Activated CD4-positive, alpha-beta T cell treated with anti-CD3 and anti-CD28 coated beads, Interleukin-10, Interleukin-2, amounts not matched to agents 100 ng/mL and 50 ng/mL, durations not matched to agents 16 hours and 8 hours (primary cell): ENCODE measurements at places on chromosomes 11 and 22.
A peak's percentile ranks its signal among the peaks of the same experiment; 100 is the strongest.

- DNase-seq: no peak
Observed at GRCh38 chr11:45812581-45813548, 7.9 kb downstream of the SLC35C1 start.

DNA sequence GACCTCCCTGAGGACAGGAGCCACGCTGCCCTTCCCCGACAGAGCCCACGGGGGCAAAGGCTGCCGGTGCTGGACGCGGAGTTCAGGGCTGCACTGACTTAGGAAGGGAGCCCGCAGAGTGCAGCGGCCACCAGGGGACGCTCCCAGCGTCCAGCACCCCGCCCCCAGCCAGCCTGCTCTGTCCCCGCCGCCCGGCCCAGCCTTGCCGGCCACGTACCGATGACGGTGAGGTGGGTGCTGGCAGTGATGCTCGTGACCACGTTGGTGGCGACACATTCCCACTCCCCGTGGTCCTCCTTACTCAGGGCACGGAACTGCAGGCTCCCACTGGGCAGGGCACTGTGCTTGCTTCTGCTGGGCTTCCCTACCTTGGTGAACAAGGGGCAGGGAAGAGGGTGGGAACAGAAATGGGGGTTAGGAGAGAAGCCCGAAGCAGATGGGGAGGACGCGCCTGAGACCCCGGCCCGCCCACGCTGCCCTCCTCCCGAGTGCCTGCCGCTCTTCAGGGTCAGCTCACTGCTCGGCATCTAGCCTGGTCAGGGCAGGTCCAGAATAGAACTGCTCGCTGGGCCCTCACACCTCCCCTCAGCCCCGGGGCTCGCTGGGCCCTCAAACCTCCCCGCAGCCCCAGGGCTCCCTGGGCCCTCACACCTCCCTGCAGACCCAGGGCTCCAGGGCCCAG is 25.9 kb downstream of the IGSF9B start:
- DNase-seq: no peak

GRCh38 chr11:111299101-111300026 is 1.0 kb downstream of the POU2AF3 start:
- no peak for DNase-seq

DNA sequence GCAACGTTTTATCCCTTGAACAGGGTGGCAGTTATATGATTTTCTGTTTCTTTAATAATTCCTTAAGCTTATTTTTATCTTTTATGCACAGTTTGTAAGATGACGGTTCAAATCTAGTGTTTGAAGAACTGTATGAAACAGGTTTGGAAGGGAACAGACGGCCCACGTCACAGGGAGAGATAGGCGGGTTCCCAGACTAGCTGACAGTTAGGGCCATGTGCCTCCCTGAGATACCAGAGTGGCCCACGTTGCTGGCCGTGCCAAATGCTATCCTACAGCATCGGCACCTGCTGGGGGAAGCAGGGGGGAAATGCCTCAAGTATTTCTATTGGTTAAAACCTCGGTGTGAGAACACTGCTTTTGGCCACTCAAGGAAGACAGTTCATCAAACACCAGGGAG is 50.2 kb upstream of the BID start:
- no peak for DNase-seq

DNA sequence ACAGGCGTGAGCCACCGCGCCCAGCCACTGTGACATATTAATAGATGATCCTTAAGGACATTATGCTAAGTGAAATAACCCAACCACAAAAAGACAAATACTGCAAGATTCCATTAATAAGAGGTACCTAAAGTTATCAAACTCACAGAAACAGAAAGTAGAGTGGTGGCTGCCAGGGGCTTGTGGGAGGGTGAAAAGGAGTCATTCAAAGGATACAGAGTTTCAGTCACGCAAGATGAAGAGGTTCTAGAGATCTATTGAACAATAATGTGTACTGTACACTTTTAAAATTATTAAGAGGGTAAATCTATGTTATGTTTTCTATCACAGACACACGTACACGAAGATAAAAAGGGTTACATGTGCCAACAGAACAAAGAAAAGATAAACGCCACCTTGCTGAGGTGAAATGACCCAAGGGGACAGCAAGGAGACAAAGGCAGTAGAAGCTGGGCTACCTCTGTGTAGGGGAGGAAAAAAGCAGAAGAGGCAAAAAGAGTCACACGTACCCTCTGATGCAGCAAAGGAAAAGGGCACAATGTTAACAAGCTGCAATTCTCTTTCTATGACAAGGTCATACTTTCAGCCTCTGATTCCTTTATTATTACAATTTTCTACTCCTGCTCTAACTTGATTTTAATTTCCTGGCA is 65.3 kb downstream of the AMBRA1 start:
- peak; percentile 22 for DNase-seq

GRCh38 chr22:22720724-22721261 is 76.4 kb downstream of the GGTLC2 start:
- DNase-seq: peak; percentile 11

GRCh38 chr11:13119941-13120520 is 110.9 kb downstream of the RASSF10 start:
- no peak for DNase-seq

- DNase-seq: no peak
Observed at GRCh38 chr11:114106986-114107385, 47.5 kb downstream of the ZBTB16 start.

DNA sequence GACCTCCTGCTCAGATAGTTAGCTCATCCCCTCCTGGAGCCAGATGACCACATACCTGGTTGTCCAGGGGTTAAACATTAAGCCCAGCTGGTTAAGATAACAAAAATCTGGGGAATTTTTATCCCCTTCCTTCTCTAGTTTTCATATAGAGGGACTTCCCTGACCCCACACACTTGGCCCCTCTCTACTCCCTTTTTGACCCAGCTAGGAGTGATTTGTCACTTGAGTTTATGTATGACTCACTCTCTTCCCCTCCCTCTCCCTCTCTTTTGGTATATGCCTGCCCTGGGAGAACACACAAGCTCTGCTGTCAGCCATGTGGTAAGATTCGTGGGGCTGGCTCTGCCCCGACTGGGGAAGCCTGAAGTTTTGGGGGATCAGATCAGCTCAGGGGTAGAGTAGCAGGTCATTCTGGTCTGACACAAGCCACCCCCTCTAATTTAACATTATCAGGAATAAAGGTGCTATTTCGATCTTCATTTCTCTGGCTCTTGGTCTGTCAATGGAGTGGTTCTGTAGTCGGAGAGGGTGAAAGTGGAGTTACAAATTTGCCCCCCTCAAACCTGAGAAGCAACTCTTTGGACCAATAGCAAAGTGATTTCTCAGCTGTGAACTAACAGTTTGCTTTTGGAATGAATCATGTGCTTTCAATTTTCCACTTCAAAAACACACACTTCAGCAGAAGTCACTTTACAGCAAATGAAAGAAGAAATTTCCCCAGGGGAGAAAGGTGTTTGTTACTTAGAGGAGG is 415.3 kb upstream of the CADM1 start:
- peak; percentile 82 for DNase-seq

GRCh38 chr11:64415996-64416728 is 57.2 kb downstream of the RPS6KA4 start:
- no peak for DNase-seq

- peak; percentile 89 for DNase-seq
Observed at GRCh38 chr11:67504950-67505581, at the start of gene PITPNM1. PITPNM1 (minus strand) TSS chr11:67505363; CDS start chr11:67504180, 1,183 bp downstream.

DNA sequence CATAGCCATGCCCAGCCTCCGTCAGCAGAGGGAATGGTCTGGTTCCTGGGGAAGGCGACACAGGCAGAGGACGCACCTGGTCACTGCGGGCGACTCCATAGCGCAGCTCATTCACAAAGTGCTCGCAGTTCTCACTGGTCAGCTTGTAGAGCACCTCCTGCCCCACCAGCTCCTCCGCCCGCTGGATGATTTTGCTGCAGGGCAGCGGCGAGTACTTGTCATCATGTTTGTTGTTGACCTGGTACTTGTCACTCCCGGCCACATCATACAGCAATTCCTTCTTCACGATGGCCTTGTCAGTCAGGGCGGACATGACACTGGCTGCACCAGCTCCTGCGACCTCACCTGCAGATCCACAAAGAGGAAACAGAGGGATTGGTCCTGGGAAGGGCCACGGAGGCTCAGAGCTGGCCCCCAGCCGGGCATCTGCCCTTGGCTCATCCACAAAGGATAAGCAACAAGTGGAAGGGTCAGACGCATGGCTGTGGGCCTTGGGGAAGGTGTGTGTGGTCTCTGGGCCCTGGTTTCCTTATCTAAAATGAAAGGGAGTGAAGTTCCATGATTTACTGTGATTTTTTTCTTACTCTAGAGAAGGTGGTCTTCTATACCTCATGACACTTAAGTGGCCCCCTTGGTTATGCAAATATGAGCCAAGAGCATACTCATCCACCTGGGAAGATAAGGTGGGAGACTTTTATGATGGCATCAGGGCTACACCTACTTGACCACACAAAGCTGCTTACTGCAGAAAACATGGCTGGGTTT is 24.0 kb downstream of the PLAAT3 start:
- DNase-seq: no peak

DNA sequence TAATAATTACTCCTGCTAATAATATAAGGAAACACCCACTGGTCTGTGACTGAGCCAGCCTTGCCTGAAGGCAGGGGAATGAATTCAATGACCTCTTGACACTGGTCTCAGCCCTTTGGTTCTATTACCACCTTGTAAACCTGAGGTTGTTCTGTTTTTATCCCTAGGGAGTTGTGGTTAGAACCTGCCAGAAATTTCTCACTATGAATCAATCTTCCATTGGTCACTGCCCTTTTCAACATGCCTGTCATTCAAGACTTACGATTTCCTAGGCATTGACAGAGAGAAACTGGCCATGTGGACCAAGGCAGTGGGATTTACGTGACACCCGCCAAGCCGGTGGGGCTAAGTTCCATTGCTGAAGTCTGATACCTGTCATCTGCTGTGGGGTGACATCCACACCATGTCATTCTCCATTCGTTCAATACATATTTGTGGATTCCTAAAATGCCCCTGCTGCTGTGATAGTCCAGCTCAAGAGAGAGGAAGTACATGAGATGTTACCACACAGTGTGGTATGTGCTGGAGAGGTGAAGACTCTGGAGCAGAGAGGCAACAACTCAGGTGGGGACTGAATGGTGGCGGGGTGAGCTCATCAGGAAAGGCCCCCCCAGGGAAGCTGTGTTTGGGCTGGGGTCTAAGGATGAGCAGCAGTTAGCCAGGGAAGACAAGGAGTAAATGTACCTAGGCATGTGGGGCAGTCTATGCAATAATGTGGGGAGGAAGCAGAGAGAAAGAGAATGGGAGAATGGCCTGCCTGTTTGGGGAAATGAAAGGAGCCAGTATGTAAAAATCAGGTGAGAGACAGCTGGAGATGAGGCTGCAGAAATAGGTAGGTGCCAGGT is 15.2 kb upstream of the EHF start:
- no peak for DNase-seq

GRCh38 chr11:121236115-121237001 is 56.2 kb upstream of the SC5D start:
- peak; percentile 57 for DNase-seq

- DNase-seq: no peak
Observed at GRCh38 chr11:69396948-69397307, 84.5 kb upstream of the LINC01488 start.

DNA sequence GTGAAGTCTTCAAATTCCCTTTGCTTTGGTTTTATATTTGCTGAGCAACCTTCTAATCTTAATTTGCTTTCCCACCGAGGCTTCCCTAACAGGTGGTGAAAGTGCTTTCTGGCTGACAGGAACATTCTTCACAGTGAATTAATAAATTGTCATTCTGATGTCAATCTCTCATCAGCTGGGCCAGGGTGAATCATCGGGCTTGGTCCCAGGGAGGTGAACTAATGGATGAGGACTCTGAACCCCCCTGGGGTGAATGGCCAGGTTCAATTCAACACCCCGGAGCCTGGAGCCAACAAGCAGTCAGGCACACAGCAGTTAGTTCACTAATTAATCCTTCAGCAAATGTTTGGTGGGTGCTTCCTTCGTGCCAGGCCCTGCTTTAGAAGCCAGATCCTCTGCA is 155.4 kb upstream of the PDGFD start:
- no peak for DNase-seq

GRCh38 chr11:116725434-116726221 is 47.2 kb downstream of the BUD13 start:
- no peak for DNase-seq

GRCh38 chr11:126992804-126993111 is 7.8 kb downstream of the KIRREL3 start:
- no peak for DNase-seq

GRCh38 chr22:46798041-46798365 is 35.6 kb downstream of the TBC1D22A start:
- DNase-seq: no peak

DNA sequence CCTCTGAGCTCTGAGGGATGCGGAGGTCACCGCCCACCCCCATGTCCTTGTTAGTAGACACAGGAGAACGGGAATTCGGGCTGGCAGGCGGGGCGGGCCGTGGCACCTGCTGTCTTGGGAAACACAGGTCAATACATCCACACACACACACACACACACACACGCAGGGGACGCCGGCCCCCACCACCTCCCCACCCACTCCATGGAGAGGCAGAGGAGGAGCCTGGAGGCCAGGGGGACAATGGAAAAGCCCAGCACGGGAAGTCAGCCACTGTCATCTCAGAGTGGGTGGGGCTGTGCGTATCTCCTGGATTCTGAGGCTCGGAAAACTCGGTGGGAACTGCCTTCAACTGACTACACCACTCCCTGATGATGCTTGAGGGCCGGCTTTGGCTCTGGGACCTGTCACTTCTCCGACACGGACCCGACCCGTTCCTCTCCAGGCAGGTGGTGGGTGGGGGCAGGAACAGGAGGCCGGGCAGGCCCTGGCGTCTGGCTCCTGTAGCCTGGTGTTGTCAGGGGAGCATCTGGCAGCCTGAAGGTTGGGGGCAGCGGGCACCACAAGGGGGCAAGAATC is 18.5 kb upstream of the TMEM184B start:
- no peak for DNase-seq

GRCh38 chr11:71580057-71581003 is 2.3 kb downstream of the KRTAP5-11 start:
- peak; percentile 40 for DNase-seq

DNA sequence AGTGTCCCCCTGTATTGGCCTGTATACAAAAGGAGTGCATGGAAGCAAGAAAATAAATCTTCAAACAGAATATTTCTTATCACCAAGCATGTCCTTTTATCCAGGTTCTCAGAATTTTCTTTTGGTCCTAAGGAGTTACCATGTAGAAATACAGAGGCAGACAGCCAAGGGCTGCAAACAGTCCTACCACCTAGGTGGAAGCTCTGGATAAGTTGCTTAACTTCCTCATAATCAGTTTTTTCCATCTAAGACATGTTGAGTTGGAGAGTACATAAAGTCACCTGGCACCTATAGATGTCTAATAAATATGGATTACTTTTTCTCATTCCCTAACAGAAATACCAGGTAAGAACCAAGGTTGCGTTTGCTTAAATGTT is 57.0 kb upstream of the BLID start:
- DNase-seq: no peak
